ENCODE measurements at places on chromosomes 4 and X.

- no peak for DNase-seq
Measured at GRCh38 chrX:48515842-48516241, 5.8 kb upstream of the EBP start.

DNA sequence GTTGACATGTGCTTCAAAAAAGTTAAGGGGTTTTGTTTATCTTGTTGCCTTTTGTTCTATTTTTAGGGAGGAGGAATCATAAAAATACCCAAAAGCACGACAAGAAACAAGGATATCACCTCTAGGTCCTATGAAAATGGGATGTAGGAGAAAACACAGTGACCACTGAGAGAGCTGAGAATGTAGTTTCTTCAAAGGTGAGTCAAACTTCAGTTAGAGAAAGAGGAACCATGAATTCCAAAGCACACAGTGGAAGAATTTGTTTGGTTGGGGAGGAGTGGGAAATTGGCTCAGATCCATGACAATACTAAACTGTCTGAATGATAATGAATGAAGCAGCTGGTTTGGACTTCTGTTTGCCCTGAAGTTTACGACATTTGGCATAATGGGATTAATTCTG is 19.1 kb upstream of the FRYL start:
- no peak for DNase-seq

DNA sequence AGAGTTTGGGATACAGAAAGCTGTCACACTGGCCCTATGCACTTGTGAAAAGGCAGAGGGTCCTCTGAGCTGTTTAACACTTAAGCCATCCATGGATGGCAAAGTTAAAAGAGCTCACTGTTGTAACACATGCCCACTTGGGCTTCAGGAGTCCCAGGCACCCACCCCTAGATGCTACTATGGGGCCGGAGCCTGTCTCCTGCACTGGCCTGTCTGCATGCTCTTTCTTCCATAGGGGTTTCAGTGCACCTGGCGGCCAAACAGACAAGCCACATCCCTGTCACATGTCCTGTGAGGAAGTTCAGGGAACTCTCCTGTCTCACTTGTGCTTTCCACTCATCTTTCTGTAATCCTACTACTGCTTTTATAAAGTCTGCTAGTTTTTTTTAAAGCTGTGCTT is 2586.0 kb downstream of the PCDH7 start:
- DNase-seq = no peak

DNA sequence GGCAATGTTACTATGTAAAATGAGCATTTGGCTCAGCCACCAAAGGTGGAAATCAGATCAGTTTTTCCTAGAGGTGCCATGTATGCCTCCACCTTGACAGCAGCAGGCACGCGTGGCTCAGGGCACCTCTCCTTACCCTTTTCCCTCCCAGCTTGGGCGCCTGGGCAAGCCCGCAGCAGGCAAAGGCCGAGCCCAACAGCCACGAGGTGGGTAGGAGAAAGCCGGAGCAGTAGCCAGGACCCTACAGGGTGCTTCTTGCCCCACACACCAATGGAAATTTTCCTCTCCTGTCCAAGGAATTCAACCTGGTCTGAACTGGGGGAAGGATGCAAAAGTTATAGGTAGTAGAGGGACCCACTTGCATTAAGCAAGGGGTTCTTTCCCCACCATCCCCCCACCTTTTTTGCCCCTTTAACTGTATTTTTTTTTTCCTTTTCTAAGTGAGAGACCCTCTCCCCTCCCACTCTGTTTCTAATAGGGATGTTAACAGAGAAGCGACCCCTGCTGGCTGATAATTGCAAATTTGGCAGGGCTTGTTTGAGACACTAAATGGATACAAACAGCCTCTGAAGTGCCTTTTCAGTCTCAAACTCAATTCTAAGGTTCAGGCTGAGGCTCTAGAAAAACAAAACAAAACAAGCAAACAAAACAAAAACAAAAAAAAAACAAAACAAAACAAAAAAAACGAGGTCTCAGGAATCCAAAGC is 895.1 kb downstream of the PCDH18 start:
- DNase-seq = peak; percentile 13

- no peak for DNase-seq
Measured at GRCh38 chr4:115938764-115939443, 825.5 kb upstream of the NDST4 start.

DNA sequence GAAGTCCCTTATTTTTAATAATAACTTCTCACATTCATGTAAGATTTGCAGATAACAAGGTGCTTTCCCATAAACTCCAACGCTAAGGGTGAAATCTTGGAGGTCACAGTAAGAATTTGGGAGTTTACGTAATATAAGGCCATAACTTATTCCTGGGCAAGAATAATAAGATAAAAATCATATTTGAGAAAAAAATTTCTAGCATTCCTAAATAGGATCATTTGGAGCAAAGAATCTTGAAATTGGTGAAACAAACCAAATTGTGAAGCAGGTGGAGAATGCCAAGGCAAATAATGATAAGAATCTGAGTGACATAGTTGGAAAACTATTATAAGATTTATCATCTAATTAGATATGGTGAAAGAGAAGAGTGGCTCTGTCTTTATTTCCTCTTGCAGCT is 50.4 kb upstream of the FGF16 start:
- DNase-seq = no peak

DNA sequence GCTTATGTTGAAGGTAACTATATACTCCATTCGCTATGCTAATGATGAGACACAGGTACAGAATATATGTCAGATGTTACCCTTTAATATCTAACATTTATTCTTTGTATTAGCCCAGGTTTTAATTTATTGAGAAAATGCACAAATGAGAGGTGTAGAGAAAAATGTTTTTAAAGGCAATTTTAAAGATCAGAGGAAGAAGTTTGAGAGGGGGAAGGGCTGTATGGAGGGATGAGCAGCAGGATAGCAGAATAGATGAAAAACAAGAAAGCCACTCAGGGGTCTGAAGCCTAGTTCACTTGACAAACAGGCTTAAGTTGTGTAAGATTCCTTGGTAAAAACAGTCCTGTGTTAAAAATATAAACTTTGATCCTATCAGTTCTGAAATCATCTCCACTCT is 3.7 kb downstream of the MAB21L2 start:
- DNase-seq = no peak

GRCh38 chr4:3675251-3676115 is 90.7 kb upstream of the ADRA2C start:
- no peak for DNase-seq

GRCh38 chr4:37447886-37448285 is 203.3 kb downstream of the NWD2 start:
- no peak for DNase-seq

GRCh38 chr4:85681921-85682320 is 207.0 kb downstream of the ARHGAP24 start:
- no peak for DNase-seq

DNA sequence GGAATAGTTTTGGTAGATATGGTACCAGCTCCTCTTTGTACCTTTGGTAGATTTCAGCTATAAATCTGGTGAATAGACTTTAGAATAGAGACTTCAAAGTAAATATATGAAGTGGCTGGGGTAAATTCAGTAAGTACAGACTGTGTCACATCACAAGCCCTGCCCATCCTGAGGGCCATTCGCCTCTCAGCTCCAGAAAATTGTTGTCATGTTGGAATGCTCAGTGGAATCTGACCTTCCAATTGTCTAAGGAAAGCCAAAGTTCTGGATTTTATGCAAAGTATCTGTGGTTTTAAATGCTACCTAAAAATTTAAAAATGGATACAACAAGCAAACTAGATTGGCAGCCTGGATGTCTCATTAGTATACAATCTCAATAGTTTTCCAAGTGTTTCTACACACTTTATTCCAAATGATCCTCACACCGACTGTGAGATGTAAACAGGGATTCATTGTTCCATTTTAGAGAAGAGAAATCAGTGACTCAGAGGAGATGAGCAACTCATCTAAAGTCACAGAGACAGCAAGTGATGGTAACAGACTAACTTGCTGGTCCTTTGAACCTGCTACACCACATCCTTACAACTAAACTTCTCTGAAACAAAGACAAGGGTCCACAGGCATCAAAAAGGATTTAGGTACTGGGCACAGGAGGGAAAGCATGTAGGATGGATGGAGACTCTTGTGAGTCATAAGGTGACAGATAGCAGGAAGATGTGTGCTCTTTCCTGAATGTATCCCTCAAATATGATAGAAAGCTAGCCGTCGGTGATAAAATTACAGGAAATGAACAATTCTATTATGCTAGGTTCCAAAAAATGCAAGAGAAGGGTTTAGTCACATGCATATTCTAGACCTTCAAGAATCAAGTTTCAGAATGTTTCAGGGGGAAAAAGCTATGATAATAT is 127.3 kb downstream of the ATP10D start:
- DNase-seq = no peak

GRCh38 chr4:144750348-144750747 is 104.4 kb downstream of the HHIP start:
- DNase-seq = no peak

DNA sequence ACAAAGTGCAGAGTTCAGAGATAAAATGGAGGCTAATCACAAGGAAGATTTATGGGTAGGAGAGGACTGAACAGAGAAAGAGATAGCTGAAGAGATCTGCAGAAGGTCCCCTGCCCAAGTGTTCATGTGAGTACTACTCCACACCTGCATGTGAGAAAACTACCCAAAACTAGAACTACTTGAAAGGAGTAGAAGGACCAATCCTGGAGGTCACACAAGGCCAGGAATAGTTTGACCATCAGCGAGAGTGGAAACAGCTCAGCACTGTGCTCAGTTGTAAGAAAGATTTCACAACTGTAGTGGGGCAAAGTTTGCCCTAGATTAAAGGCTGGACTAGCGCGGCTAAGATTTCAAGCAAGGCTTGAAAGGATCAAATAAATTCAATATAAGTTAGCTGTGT is 422.7 kb upstream of the LCORL start:
- no peak for DNase-seq

- peak; percentile 62 for DNase-seq
Measured at GRCh38 chr4:181592221-181592745, 650.9 kb upstream of the TENM3 start.

GRCh38 chr4:17058916-17059741 is 160.7 kb upstream of the LDB2 start:
- DNase-seq = no peak

- no peak for DNase-seq
Measured at GRCh38 chr4:170005472-170005871, 20.7 kb downstream of the MFAP3L start.

GRCh38 chrX:11724122-11725017 is 33.7 kb upstream of the MSL3 start:
- peak; percentile 20 for DNase-seq

- DNase-seq = peak; percentile 48
Measured at GRCh38 chr4:25970226-25970675, 56.2 kb downstream of the SMIM20 start.

GRCh38 chrX:45716750-45717149 is 516.1 kb upstream of the DIPK2B start:
- no peak for DNase-seq

DNA sequence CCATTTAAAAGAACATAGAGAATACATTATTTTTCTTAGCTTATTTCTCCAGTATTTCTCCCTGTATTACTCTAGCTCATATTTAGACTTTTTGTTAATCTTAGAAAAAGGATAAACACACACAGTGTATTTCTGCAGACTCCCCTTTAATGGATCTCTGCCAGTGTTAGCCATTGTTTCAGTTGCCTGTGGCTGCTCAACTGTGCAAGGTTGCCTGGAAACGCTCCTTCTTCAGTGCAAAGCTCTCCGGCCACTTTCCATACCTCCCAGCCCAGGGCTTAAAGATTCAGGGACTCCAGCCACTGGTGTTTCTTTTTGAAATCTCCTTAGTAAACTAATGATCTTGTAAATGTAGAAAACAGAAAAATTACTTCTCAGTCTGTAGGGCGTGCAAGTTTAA is 104.9 kb downstream of the SLIT2 start:
- peak; percentile 90 for DNase-seq

- no peak for DNase-seq
Measured at GRCh38 chrX:2314831-2315365, 185.9 kb downstream of the DHRSX start.

DNA sequence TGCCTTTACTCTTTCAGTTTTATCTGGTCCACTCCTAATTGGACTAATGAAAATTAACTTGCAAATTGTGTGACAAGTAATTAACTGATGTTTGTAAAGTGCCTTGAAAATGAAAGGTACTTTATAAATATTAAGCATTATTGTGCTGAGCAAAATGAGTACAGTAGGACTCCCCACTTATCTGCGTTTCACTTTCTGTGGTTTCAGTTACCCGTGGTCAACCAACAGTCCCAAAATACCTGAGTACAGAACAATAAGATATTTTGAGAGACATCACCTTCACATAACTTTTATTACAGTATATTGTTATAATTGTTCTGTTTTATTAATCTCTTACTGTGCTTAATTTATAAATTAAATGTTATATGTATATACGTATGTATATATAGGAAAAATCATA is 27.4 kb upstream of the JADE3 start:
- no peak for DNase-seq

- no peak for DNase-seq
Measured at GRCh38 chr4:185542626-185543315, 7.5 kb upstream of the PDLIM3 start.

- DNase-seq = no peak
Measured at GRCh38 chrX:123728016-123728415, 4.8 kb downstream of the THOC2 start.

GRCh38 chr4:19592391-19592790 is 659.3 kb upstream of the SLIT2 start:
- no peak for DNase-seq

DNA sequence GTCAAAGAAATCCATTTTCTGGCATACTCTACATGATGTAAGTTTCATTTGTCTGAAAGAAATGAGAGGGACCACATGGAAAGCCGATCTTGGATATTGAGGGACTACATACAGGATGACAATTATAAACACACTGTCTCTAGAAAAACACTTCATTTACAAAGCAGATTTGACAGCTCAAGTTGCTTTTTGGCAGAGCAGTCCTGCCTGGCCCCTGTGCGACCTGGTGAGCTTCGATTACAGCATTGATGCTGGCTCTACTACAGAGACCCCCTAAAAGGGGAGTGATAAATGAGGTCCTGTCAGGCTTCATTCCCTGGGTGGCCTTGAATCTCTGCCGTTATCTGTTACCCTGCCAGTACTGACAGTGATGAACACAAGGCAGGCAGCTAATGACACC is 215.2 kb upstream of the NOCT start:
- DNase-seq = no peak

GRCh38 chr4:138239491-138239890 is 2.7 kb downstream of the SLC7A11 start:
- no peak for DNase-seq

DNA sequence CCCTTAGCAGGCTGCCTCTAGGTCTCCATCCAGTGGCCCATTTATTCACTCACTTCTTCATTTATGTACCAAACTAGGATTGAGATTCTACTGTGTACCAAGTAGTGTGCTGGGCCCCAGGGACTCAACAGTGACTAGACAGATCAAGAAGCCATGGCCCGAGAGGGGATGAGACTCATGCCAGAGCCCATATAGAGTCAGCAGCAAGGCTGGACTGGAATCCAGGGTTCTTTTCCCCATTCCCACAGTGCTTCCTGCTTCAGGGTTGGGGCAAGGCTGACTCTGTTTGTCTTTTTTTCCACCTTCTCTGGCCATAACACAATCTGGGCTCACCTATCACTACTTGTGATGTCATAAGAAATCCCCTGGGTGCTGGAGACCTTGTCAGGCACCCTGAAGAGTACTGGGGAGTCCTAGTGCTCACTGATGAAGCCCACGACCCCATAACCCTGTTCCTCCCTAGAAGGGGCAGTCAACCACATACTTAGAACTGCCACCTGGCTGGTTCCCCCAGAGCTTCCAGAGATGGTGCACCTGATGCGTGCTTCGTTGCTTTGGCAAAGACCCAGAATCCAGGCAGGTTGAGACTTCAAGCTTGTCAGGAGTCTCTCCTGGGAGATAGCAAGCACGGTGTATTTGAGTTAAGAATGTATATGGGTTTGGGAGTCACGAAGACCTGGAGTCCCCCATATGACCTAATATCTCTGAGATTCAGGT is 6.2 kb downstream of the RTL5 start:
- no peak for DNase-seq

GRCh38 chr4:5747738-5748375 is 36.9 kb downstream of the EVC start:
- no peak for DNase-seq
